ENCODE measurements at places on chromosomes 6 and 20. TPM values are rescaled to one million over a fixed set of nuclear protein-coding genes. Genes with fewer than 3 reads are reported as not detected.

Gene C6orf141
- total RNA-seq = not detected

Gene BTN1A1
- not detected for total RNA-seq

Gene EYA4
- 27.2 TPM for total RNA-seq

Gene RAB44
- 0.07 TPM for total RNA-seq

Gene ANKRD66
- not detected for total RNA-seq

Gene BPIFB1
- not detected for total RNA-seq

Gene MUCL3
- total RNA-seq = not detected

Gene ATXN1
- total RNA-seq = 39.8 TPM

Gene DDRGK1
- 26.4 TPM for total RNA-seq

Gene TRIM31
- not detected for total RNA-seq

Gene PTCRA
- not detected for total RNA-seq

Gene BCAS1
- not detected for total RNA-seq

Gene IRAK1BP1
- total RNA-seq = 4.2 TPM

Gene CST2
- total RNA-seq = not detected

Gene ANKRD60
- not detected for total RNA-seq

Gene MAP3K5
- total RNA-seq = 28.8 TPM

Gene MEI4
- total RNA-seq = 0.25 TPM

Gene LBP
- total RNA-seq = not detected

Gene AIF1
- 5.8 TPM for total RNA-seq

Gene JARID2
- 10.7 TPM for total RNA-seq

Gene BEND6
- 1.1 TPM for total RNA-seq

Gene HLA-G
- not detected for total RNA-seq

Gene RRAGD
- total RNA-seq = 93.1 TPM

Gene PRSS35
- total RNA-seq = 0.11 TPM

Gene ATP9A
- total RNA-seq = 19.7 TPM

Gene SLC17A5
- 4.4 TPM for total RNA-seq

Gene LAMP5
- 0.11 TPM for total RNA-seq

Gene SYCP2
- total RNA-seq = 2.0 TPM

Gene TFB1M
- total RNA-seq = 19.2 TPM

Gene EYA2
- total RNA-seq = 0.93 TPM

Gene PLN
- 2,709 TPM for total RNA-seq

Gene HLA-DPB1
- total RNA-seq = 41.8 TPM

Gene CTCFL
- not detected for total RNA-seq

Gene GNAS-AS1
- total RNA-seq = 0.42 TPM

Gene TCF21
- total RNA-seq = 3.2 TPM

All from heart right ventricle (tissue), 16 donors.